T-helper 2 cell treated with Interferon-gamma antibody and Interleukin-4, amounts not matched to agents 5 μg/mL and 100 μg/mL, for 36 hours (primary cell): ENCODE measurements at places on chromosomes 12 and 14.

- no peak for DNase-seq
Observed at GRCh38 chr12:25283006-25283405, 32.3 kb upstream of the KRAS start.

DNA sequence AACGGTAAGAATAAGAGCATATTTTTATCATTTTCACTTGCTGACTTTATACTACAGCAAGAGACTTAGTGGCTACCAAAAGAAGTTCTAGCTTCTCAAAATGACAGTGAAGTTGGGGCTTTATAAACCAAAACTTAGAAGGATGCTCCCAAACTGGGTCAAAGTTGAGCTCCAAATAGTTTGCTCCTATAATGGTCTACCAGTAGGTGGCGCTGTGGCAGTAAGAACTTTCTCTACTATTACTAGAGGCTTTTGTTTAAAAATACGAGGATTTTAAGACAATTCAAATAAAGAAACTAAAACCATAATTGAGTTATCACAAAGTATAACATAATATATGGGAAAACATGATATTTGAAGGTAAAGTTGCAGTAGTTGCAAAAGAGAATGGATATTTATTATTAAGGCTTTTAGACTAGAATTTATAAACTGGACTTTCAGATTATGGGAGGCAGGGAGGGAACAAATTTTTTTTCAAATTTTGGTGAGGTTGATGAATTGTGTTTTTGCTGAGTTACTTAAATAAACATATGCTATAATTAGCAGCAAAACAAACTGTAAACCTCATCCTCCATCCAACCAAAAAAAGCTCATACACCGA lies 75.0 kb downstream of the TGFB3 start:
- peak; percentile 32 for DNase-seq

GRCh38 chr12:92030618-92031017 lies 115.0 kb downstream of the BTG1 start:
- DNase-seq, result peak; percentile 63

DNA sequence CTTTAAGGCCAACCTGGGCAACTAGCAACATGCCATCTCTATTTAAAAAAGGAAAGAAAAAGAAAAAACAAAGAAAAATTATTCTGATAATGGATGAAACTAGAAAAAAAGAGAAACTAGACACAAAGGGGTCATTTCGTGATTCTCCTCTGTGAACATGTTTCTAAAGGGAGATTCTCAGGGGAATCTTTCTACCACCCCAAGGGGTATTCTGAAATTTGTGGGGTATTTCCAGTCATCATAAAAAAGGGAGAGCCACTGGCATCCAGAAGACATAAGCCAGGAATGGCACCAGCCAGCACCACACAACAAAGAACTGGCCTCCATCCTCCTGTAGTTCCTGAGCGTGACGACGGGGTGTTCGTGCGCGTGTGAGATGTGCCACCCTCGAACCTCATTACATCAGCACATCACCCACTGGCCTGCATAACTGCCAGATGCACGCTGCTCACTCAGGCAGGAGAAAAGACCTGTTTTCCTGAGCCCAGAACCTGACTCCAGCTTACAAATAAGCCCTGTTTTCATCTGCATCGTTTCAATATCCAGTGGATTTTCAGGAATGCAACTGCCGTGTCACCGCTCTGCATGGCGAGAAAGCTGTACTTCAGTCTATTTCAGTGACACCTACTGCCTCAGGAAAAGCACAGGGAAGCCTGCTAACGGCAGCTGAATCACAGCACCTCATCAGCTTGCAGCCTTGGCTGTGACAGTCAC lies 23.9 kb downstream of the STX2 start:
- no peak for DNase-seq

- DNase-seq, result no peak
Observed at GRCh38 chr14:59632381-59632780, 55.8 kb upstream of the CCDC175 start.

GRCh38 chr14:37591311-37591940 lies 3.6 kb downstream of the FOXA1 start:
- no peak for DNase-seq

DNA sequence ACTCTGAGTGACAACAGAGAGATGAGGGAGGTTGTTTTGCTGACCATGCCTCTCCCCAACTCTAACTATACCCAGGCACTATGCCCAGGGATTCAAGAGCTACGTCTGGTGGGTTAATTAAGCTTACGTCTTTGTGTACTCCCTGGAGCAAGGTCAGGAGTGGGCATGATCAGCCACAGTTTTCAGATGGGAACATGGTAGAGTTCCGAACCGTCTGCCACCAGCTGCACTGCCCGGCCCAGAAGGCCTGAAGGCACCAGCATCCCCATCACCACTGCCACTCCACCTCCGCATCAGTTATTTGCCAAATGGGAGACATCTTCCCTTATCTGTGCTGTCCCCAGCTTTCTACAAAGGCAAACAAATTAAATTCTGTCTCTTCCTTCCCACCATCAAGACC lies 11.1 kb upstream of the GPX2 start:
- DNase-seq, result no peak

DNA sequence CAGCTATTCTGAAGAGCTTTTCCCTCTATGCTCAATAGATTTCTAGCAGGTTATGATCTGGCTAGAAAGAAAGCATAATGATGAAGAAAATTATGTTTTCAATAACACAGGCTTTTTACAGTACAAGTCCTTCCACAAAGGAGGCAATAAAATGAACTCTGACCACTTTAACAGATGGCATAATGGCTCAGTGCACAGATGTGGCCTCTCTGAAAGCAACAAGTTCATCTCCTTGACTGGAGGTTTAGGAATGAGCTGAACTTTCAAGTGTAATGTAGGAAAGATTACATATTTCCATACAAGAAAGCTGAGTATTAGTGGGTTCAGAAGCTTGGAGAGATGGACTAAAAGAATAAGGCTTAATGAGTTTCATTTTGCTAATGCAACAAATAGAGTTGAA lies 147.4 kb downstream of the EFCAB11 start:
- no peak for DNase-seq

DNA sequence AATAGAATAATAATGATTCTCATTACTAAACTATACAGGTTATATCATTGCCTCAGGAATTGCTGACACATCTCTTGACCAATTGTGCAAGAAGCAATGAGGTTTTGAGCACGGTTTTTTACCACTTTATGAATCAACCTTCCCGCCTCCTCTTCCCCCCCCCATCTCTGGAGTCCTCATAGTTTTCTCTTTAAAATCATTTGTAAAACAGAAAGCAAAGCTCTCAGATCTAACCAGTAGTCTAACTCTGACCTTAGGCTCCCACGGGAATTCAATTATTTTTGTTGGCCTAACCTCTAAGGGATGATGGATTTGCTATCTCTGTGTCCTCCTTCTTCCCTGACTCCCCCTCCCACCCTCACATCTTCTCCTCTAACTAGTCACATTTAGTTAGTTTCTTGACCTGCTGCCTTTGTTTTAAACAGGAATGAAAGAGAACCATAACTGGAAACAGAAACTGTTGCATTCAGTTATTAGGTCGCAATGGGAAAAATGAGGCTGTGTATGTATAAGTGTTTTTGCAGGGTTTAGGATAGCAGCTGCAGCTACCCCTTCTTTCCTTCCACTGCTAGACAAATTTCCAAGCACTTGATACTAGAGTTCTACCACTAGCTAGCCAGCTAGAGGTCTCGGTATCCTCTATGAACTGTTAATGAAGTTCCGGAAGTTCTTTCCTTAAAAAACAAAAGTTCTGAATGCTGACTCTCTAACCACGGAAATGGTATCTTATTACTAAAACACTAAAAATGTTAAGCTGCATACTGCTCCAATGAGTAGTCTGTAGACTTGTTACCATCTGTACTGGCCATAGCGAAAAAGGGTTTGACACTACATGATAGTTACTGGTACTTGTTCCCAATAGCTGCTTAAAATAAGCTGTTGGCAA lies 65.4 kb downstream of the TAOK3 start:
- peak; percentile 53 for DNase-seq

DNA sequence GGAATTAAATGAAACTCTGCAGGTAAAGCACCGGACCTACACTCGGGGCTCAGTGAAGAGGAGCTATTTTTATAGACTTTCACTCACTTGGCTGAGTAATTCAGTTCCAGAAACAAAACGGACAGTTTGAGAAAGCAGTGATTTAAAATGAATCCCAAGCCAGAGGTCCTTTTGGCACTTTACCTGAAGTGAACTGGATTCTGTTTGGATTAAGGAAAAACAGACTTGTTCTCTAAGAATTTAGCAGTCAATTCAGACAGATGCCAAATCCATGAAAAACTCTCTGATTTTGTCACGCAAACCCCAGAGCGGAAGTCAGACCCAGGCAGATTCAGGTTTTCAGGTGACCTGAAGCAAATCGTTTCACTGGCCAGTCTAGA lies 4.9 kb upstream of the VASH1 start:
- DNase-seq, result no peak

DNA sequence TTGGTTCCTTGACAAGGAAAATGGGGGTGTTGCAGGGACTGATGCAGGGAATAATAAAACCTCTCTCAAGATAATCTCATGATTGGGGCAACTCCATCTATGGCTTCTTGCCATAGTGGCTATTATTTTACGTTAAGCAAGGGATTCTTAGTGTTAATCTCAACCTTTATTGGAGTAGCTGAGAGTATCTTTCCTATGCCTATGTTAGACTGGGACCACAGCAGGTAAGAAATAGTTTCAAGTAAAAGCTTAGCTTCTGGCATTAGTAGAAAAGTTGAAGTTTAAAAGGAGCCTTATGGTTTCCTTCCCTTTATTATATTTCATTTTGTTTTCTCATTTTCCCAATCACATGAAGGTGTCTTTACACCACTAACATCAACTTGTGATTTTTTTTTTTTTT lies 16.7 kb downstream of the SINHCAF start:
- DNase-seq, result no peak

GRCh38 chr14:23118506-23119362 lies at the start of gene CEBPE:
Gene CEBPE (minus strand): TSS chr14:23119255. CDS start chr14:23119091, 164 bp downstream.
- DNase-seq, result no peak

- DNase-seq, result no peak
Observed at GRCh38 chr14:47365233-47365632, 310.2 kb downstream of the MDGA2 start.

DNA sequence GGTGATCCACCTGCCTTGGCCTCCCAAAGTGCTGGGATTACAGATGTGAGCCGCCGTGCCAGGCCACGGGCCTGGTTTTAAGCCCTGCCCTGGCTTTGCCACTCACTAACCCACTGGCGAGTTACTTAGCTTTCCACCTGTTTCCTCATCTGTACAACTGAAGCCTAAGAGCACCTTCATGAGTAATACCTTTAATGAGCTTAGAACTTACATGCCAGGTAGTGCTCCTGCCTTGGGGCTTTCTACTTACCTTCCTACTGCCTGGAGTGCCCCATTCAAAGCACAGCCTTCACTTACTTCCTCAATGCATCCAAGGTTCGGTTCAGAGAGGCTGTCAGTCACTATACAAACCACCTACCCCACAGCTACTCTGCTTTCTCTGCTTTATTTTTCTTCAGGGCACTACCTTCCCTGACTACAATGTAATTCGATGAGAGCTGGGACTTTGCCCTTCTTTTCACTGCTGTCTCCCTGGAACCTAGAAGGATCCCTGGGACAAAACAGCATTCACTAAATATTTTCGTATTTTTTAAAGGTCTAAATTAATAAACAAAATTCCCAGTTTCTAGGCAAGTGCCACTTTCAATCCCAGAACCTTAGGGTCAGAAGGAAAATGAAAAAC lies 13.8 kb downstream of the ZCCHC8 start:
- DNase-seq, result no peak
